Immature natural killer cell (primary cell): ENCODE measurements at places on chromosomes 12 and 14.

GRCh38 chr14:75523771-75524171 is 1.5 kb downstream of the BATF start:
- DNase-seq: no peak

DNA sequence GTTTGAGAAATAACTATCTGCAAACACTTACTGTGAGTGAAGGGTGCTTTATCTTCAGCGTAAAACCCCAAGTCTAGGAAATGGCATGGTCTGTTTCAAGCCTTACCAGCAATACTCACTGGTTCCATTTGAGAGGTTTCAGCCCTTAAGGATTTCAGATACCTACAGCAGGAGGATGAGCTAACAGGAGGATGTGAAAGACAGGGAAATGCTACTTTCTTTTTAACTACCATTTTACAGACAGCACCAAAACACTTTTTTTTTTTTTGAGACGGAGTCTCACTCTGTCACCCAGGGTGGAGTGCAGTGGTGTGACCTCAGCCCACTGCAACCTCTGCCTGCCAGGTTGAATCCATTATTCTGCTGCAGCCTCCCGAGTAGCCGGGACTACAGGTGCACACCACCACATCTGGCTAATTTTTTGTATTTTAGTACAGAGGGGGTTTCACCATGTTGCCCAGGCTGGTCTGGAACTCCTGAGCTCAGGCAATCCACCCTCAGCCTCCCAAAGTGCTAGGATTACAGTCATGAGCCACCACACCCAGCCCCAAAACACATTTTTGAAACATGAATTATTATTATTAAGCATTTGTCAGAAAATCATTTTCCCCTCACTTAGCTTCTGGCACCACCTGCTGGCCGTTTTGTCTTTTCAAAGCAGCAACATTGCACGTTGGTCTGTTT is 4.6 kb downstream of the MTRFR start:
- peak; percentile 60 for DNase-seq

DNA sequence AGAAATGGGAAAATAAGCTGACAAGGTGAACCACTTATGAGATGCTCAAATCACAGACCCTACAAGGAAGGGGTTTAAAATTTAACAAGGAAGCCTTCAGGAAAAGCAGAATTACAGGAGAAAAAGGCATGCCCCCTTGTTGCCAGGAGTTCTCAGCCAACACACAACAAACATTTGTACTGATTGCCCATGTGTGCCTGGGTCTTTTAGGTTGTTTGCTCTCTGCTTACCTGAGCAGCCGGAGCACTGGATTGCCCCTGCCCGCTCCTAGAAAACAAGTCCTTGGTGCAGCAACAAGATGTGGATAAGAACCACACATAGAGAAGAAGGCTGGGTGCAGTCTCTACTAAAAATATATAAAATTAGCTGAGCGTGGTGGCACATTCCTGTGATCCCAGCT is 3.4 kb downstream of the DRAM1 start:
- DNase-seq: no peak

GRCh38 chr12:132435486-132436187 is 54.3 kb upstream of the FBRSL1 start:
- no peak for DNase-seq

DNA sequence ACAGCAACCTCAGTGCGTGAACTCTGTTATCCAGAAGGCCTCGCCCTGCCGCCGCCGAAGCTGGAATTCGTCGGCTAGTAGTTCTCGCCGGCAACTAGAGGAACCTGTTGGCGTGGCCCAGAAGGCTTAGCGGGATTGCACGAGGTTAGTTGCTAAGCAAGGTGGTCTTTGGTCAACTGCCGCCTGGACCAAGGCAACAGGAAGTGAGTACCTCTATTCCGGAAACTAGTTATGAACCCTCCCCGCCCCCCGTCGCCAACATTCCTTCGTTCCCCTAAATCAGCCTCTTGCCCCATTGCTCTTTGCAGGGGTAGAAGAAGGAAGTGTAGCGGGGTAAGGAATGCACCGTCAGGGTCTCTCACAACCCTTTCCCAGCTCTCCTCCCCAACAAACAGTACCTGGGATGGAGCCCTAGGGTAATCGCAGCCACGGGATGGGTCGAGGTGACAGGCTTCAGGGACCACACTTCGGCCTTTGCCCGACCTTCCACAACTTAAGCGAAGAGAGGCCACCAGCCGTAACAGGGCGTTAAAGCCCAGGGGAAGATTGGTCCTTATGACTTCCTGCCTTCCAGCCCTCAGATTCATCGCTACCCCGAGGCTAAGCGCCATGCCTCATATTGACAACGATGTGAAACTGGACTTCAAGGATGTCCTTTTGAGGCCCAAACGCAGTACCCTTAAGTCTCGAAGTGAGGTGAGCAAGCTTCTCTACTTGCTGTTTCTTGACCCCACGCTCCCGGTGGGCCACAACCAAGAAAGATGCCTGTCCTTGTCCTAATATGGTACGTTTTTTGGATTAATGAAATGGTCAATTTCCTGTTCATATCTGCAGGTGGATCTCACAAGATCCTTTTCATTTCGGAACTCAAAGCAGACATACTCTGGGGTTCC is at the start of gene GMPR2:
Gene GMPR2, plus strand, starts transcription at position 285 of the 893 bp plus-strand sequence. Its CDS starts 325 bp downstream, at position 610.
- DNase-seq: no peak

DNA sequence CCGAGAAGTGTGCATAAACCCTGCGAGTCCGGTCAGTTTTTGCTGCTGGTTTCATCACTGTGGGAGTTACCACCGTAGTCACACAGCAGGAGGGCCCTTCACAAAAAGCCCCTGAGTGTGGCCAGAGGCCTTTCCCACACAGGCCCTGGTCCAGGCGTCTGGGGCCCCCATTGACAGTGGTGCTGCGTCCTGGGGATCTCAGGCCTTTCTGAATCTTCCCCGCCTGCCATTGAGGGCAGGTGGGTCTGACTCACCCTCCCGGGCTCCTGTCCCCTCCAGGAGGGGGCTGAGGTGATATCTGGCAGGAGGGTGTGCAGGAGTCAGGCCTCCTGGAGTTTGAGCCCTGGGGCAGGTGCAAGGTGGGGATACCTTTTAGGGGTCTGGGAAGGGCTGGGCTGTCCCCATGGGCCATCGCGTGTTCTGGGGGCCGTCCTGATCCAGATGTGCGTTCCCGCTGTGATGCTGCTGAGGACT is 358.5 kb downstream of the TMEM121 start:
- no peak for DNase-seq

DNA sequence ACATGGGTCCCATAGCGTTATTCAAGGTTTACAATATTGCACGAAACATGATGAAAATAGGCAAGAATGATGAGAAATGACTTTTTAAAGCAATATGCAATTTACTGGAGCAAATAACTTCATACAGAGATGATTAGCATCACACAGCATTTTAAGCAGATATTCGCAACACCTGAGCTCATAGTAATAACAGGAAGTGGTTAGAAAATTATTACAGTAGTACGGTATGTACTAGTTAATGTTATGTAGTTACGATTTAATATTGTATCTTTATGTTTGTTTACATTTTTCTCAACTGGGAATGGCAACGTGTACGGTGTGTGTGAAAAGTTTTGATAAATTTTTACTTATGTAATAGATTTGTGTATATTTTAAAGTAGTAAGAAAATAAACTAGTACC is 102.6 kb downstream of the OSBPL8 start:
- DNase-seq: no peak
